Activated CD8-positive, alpha-beta memory T cell treated with anti-CD3 and anti-CD28 coated beads for 4 hours (primary cell): ENCODE measurements at places on chromosomes 16 and 17.

GRCh38 chr17:39107155-39107554 is 44.3 kb downstream of the PLXDC1 start:
- DNase-seq = no peak

GRCh38 chr17:58333736-58334207 is 5.2 kb upstream of the TSPOAP1 start:
- DNase-seq = no peak

GRCh38 chr16:89392881-89393737 is 97.3 kb downstream of the ANKRD11 start:
- DNase-seq = no peak

DNA sequence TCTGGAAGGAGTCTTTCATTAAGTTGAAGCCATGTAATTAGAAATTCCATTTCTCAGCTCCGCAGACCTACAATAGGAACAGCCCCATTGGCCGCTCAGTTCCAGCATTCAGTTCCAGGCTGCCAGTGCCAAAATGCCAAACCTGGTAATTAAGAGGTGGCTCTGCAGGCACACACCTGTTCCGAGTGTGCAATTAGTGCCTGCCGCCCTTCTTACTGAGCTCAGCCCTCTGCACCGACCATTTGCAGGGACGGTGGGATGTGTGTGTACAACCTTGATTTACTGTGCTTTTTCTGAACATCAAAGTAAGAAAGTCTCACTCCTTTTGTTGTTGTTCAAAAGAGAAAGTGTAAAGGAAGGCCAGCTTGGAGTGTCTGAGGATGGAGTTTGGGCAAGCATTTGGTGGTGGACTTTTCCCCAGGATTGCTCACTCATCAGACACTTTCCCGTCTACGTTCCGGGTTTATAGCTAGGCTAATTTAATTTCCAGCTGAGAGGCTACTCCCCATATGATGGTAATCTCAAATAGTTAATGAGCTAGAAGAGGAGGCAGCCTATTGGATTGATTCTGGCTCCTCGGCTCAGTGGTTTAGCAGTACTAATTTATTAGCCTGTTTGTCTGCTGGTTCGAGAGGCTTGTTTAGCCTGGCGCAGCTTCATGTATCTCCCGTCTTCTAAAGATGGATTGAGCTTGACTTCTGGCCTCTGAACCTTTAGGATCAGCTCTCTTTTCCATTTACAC is 20.0 kb downstream of the HS3ST3B1 start:
- no peak for DNase-seq

DNA sequence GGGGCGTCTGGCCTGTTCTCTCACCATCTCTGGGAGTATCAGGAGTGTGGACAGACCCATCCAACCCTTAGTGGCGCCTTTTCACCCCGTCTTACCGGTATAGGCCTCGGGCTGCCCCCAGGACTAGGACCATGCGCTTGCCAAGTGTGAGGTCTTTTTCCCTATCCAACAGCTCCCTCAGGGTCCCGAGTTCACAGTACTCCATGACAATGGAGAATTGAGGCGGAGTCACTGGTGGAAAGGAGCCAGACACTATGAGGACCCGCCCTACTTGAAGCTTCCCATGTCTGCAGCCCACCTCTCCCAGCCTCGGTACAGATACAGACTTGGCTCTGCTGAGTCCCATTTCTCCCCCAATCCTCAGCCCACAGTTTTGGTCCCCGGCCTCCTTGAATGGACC is 15.9 kb upstream of the RFWD3 start:
- DNase-seq = no peak

DNA sequence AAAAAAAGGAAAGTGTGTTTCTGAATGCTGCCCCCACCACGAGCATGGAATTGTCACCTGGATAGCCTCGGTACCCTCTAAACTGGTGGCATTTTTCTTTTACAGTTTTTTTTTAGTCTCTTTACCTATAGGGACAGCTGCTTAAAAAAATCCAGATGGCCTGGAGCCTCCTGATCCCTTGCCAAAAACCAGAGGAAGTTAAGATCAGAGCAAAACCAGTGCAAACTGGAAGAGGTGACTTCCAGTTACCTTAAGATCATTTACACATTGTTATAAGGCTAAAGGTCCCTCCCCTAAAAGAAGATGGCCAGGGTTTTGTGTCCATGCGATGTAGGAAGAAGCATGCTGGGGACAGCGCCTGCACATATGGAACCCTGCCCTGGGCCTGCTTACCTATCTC is 3.5 kb downstream of the MEFV start:
- no peak for DNase-seq

- no peak for DNase-seq
These were observed 10.3 kb downstream of the RAD51C start for GRCh38 chr17:58702708-58703107.

DNA sequence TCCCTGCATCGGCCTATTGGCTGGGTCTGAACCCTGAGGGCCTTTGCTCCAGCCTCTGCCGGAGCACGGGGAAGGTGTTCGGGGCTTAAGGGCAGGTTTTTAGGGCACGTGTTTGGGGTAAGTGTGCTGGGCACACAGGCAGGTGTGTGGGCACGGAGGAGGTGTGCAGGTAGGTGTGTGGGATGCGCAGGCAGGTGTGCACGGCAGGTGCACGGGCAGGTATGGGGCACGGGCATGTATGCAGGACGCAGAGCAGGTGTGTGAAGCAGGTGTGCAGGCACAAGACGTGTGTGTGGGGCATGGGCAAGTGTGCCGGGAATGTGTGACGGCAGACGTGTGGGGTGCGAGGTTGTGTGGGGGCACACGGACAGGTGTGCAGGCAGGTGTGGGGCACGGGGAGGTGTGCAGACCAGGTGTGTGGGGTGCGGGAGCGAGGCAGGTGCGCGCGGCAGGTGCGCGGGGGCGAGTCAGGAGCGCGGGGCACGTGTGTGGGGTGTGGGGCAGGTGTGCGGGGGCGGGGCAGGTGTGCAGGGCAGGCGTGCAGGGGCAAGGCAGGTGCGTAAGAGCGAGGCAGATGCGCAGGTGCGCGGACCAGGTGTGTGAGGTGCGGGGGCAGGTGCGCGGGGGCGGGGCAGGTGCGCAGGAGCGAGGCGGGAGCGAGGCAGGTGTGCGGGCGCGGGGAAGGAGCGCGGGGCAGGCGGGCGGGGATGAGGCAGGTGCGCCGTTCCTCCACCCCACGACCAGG is 28.6 kb upstream of the METRNL start:
- DNase-seq = no peak

DNA sequence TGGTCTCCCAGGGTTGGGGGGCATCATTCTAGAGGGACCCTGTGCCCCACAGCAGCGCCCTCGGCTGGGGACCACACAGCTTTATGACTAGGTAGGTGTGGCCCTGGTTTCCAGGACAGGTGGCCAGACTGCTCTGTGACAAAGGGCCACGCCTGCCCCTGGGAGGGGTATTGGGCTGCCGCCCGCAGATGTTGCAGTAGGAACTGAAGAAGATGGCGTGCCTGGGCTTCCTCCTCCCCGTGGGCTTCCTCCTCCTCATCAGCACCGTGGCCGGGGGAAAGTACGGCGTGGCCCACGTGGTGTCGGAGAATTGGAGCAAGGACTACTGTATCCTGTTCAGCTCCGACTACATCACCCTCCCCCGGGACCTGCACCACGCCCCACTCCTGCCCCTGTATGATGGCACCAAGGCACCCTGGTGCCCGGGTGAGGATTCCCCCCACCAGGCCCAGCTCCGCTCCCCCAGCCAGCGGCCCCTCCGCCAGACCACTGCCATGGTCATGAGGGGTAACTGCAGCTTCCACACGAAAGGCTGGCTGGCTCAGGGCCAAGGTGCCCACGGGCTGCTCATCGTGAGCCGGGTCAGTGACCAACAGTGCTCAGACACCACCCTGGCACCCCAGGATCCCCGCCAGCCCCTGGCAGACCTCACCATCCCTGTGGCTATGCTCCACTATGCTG is at the start of gene SPPL2C:
SPPL2C (plus strand) TSS at position 187 of the 681 bp plus-strand sequence; CDS start at position 213, 26 bp downstream.
- DNase-seq = no peak

GRCh38 chr17:2398655-2399571 is 1.9 kb downstream of the MNT start:
- DNase-seq = peak; percentile 31

DNA sequence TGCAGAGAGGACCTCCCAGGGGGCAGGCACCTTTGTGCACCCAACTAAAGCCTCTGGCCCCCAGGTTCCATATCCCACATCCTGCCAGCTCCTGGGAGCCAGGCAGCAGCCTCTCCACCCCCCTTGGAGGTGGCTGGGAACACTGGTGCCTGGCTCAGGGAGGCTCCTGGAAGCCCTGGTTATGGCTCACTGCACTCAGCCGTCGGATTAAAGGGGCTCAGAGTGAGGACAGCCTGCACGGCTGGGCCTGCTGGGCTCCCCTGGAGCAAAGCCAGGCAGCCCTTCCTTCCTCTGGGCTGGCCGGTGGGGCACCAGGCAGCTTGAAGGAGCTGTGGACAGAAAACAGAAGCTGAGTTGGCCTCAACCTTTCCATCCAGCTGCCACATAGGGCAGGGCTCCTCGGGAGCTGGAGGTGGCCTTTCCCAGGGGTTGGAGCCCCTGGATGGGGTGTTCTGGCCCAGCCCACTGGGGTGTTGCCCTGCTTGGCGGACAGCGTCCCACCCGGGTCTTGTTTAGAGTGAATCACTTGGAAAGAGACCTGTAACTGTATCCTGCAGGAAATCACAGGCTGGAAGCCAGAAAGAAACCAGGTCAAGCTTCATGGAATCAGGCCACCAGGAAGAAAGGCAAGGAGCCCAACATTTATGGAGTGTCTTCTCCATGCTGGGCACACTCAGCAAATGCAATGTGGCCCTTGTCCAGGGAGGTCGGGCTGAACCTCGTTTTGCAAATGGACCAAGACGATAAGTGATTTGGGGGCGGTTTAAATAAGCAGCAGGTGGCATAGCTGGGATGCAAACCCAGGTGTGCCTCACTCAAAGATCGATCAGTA is 253.3 kb downstream of the SOX9 start:
- DNase-seq = no peak

DNA sequence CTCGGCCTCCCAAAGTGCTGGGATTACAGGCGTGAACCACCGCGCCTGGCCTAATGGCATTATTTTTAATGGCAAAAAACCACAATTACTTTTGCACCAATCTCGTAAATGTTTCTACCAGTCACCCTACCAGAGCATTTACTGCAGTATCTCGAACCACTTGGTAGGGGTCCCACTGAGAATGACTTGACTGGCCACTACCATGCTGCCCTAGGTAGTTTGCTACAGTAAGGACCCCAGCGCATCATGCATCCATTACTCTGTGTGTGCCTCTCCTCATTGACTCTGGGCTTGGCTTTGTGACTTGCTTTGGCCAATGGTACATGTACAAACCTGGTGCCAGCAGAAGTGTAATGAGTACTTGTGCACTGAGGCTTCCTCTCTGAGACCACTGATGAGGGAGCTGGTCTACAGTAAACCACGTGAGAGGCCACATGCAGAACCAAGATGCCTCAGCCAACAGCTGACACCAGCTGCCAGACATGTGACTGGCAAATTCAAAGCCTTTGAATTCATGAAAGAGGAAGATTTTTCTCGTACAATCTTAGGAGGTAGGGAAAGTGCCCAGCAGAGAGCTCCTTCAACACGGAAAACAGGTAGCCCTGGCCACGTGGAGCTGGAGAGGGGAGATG is 421.7 kb upstream of the C16orf82 start:
- DNase-seq = no peak

DNA sequence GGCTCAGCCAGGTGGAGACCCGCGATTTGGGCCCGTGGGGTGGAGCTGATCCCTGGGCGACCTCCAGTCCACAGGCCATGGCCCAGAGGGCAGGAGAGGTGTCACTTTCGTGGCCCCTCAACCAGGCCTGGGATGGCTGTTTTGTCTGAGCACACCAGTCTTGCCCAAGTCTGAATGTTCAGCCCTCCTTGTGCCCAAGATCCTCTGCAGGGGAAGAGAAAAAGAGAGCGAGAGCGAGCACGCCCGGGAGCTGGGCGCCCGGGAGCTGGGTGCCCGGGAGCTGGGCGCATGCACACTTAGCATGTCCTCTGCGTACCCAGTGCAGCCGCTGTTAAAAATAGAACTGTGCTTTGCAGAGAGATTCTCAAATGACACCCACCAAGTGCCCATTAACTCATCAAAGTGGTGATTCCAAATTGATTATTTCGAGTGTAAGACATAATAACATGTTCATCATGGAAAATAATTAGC is 403.3 kb upstream of the TNRC6C start:
- DNase-seq = no peak

DNA sequence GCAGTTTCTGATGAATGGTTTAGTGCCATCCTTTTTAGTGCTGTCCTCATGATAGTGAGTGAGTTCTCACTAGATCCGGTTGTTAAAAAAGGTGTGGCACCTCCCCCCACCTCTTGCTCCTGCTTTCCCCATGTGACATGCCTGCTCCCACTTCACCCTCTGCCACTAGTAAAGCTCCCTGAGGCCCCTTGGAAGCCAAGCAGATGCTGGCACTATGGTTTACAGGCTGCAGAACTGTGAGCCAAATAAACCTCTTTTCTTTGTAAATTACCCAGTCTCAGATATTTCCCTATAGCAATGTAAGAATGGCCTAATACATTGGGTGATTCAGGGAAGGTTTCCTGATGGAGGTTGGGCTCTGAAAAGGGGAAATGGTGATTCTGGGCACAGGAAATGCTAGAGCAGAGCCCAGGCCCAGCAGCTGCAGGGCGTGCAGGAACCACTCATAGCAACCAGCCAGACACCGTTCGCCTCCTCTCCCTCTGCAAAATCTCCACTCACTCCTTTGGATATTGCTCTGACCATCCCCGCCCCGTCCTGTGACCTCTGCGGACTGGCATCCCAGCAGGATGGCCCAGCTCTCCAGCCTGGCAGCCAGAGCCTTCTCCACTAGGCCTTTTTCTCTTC is 2.6 kb upstream of the ADORA2B start:
- no peak for DNase-seq

DNA sequence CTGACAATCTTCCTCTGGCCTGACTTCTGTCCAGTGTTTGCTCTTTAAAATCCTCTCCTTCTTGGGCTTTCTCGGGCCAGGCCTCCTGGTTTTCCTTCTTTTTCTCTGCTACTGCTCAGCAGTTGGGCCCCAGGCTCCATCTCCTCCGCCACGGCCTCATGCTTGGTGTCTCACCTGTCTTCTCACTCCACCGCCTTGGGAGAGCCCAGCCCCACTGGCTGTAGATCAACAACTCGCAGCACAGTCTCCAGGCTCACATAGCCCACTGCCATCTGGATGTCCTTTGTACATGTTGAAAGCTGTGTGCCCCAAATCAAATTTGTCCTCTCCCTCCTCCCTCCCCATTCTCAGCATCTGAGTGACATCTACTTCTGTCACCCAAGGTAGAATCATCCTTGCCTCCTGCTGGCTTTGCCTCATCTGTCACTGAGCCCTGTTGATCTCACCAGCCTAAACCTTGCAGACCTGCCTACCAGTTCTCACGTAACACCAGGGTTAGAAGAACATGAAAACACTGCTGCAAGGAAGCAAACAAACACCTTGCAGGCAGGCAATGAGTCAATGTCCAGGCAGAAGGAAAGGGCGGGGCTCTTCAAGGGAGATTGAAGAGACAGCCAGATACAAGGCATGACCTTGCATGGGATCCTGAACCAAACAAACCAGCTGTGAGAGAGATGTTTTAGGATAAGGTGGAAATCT is 103.2 kb upstream of the SMURF2 start:
- DNase-seq = no peak
